ENCODE measurements at places on chromosomes 16 and 17. TPM values are rescaled to one million over a fixed set of nuclear protein-coding genes. Genes with fewer than 3 reads are reported as not detected.

The RGS9 gene
- total RNA-seq: 0.21 TPM

The CES4A gene
- total RNA-seq: 0.11 TPM

DNA sequence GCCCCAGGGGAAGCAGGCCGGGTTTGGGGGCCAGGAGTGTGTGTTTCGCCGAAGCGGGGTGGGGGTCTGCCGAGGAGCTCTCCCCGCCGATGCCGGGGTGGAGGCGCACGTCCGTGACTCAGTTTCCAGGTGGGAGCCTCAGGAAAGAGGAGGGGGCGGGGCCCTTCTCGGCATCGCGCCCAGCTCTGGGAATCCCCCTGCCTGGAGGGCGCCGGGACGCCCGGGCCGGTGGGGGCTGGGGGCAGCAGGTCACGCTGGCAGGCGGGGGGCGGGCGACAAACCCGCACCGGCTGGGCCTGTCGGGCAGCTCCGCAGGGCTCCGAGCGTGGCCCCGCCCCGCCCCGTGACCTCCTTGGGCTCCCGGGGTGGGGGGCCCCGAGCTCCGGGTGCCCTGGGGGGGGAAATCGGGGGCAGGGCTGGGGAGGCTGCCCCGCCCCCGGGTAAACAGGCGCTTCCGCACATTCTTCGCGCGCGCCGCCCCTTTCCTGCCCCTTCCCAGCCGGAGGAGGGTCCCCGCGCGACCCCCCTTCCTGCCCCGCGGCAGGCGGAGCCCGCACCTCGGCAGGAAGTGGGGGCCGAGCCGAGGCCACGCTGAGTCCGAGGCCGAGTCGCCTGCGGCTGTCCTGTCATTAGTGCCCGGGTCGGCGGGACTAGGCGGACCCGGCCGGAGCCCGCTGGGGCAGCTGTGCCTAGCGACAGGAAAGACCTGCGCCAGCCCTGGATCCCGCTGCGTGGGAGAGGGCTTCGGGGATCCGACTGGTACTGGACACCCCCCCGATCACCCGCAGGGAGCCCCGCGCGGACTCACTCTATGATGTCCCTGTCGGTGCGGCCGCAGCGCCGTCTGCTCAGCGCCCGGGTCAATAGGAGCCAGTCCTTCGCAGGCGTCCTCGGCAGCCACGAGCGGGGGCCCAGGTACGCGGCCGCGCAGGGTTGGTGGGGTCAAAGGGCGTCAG, 9.3 kb downstream of the RIPOR1 start:
- H3K27ac ChIP-seq: peak overlapping the region; percentile 77
- peaks cover 16% of the 10 kb centered on the region for H3K4me1 ChIP-seq
- H3K36me3 ChIP-seq: peaks cover 40% of the 10 kb centered on the region
- H3K27me3 ChIP-seq: no peaks in the 10 kb centered on the region
- peak overlapping the region; percentile 90 for H3K4me3 ChIP-seq

DNA sequence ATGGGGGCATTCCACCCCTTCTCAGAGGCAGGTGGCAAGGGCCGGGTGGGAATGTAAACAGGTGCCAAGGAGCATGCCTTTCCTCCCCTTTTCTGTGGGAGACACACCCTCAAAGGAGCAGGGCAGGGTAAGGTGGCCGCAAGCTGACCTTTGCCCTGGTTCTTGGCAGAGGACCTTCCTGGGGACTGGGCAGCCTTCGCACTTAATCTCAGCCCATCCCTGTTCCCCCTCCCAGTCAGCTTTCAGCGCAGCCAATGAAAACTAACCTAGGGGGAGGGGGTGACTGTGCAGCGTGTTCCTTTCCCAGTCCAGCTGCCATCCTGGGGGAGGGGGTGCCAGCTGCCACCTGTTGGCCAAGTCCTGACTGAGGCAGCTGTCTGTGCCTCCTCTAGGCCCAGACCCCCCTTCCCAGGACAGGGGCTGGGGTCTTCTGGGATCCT, 2.8 kb downstream of the TRAF4 start:
- peak overlapping the region; percentile 98 for H3K27ac ChIP-seq
- H3K4me3 ChIP-seq: no peak overlapping the region
- no peaks in the 10 kb centered on the region for H3K27me3 ChIP-seq
- H3K4me1 ChIP-seq: peaks cover 15% of the 10 kb centered on the region
- peaks cover 18% of the 10 kb centered on the region for H3K36me3 ChIP-seq

DNA sequence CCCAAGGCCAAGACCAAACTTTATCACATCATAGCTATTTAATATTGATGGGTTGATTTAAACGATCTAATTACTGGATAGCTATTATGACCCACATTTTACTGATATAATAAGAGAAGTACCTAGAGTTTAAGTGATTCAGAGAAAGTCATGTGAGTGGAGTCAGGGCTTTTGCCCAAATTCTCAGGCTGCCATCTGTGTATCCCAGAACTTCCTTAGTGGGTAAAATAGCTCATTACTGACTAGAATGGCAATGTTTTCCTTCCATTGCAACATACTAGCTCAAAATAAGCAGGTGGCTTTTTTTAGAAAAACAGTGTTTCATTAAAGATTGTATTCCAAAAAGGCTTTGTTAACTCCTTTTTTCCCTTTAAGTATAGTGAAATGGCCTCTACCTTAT, 113.9 kb upstream of the MAF start:
- H3K4me1 ChIP-seq: peaks cover 27% of the 10 kb centered on the region
- peak; percentile 85 for DNase-seq
- H3K4me3 ChIP-seq: peak overlapping the region; percentile 20
- no peaks in the 10 kb centered on the region for H3K36me3 ChIP-seq
- peak overlapping the region; percentile 82 for H3K27ac ChIP-seq

GRCh38 chr16:83914091-83914710, 15.3 kb downstream of the MLYCD start:
- H3K27me3 ChIP-seq: no peaks in the 10 kb centered on the region
- H3K36me3 ChIP-seq: peaks cover 96% of the 10 kb centered on the region
- no peak for DNase-seq
- H3K4me1 ChIP-seq: no peaks in the 10 kb centered on the region
- H3K27ac ChIP-seq: no peak overlapping the region

The SPN gene
- 10.3 TPM for total RNA-seq

GRCh38 chr17:56681561-56682266, 88.2 kb downstream of the NOG start:
- H3K27ac ChIP-seq: no peak overlapping the region
- H3K27me3 ChIP-seq: peaks cover 5% of the 10 kb centered on the region
- H3K4me1 ChIP-seq: no peaks in the 10 kb centered on the region
- no peaks in the 10 kb centered on the region for H3K36me3 ChIP-seq
- no peak for DNase-seq
- H3K4me3 ChIP-seq: no peak overlapping the region

The CNGB1 gene
- total RNA-seq: not detected

GRCh38 chr17:81831957-81832607, 1.0 kb downstream of the MCRIP1 start:
- peak; percentile 71 for DNase-seq
- peak overlapping the region; percentile 92 for H3K4me3 ChIP-seq
- H3K27me3 ChIP-seq: no peaks in the 10 kb centered on the region
- H3K4me1 ChIP-seq: peaks cover 22% of the 10 kb centered on the region
- H3K36me3 ChIP-seq: no peaks in the 10 kb centered on the region

DNA sequence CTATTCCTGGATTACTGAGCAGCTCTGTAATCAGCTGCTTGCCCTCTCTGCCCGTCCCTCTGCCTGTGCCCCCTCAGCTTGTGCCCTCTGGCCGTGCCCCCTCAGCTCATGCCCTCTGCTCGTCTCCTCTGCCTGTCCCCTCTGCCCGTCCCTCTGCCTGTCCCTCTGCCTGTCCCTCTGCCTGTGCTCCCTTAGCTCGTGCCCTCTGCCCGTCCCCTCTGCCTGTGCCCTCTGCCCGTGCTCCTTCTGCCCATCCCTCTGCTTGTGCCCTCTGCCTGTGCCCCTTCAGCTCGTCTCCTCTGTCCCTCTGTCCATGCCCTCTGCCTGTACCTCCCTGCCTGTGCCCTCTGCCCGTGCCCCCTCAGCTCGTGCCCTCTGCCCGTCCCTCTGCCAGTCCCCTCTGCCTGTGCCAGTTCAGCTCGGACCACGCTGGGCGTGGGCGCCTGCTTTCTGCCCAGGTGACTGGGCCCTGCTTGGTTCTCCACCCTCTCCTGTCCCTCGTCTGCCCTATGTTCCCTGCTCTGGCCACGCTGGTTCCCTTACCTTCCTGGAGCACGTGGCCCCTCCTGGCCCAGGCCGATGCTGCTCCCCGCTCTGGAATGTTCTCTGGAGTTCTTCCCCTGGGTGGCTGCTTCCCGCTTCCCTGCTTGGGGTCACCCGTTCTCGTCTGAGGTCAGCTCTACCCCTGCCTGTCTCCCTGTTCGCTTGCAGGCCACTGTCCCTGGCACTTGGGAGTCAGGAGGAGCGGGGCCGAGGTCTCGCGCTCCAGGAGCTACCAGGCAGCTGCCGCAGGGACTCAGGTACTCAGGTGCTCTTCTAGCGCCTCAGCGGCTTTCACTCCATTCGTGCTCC, 63.9 kb downstream of the BANP start:
- DNase-seq: no peak
- H3K4me1 ChIP-seq: no peaks in the 10 kb centered on the region
- no peak overlapping the region for H3K4me3 ChIP-seq

DNA sequence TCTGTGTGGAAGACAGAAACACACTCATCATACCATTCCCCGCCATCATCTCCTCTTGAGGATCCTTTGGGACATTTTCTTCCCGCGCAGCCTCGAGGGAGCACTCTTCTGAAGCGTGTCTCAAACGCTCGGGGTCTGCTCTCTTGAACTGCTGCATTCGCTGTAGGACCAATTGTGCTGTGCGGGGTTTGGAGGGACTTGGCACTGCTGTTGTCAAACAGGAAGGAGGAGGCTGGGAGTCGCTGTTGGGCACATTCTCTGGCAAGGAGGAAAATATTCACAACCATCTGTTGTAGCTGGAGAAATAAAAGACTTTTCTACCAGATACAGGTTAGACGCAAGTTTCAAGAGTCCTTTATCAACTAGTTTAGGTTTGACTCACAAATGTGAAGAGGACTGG, 5.0 kb downstream of the SLX4 start:
- H3K27me3 ChIP-seq: no peaks in the 10 kb centered on the region
- no peak overlapping the region for H3K27ac ChIP-seq
- peaks cover 2% of the 10 kb centered on the region for H3K4me1 ChIP-seq
- no peak for DNase-seq
- no peak overlapping the region for H3K4me3 ChIP-seq

The GPRC5C gene
- total RNA-seq: 29.1 TPM

DNA sequence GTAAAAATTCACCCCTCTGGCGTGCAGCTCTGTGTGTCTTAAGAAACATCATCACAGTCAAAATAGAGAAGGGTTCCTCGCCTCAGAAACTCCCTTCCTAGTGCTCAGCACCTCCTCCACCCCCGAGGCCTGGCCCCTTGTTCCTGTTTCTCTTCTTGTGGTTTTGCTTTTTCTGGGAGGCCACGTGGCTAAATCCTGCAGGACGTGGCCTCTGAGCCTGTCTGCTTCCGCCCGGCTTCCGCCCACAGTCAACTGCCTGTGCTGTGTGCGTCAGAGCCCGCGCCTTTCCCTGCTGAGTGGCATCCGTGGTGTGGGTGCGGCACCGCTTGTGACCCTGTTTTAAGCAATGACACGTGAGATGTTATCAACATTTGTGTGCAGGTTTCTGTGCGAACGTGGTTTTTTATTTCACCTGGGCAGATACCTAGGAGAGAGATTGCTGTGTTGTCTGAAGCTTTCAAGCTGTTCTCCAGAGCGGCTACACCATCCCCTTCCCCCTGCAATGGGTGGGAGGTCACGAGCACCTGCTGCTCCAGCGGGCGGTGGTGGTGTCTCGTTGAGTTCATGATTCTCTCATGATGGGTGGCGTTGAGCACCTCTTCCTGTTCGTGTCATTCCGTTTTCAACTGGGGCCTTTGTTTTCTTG, 21.7 kb downstream of the ACSF3 start:
- peak; percentile 72 for DNase-seq
- no peak overlapping the region for H3K4me3 ChIP-seq
- no peaks in the 10 kb centered on the region for H3K27me3 ChIP-seq
- H3K4me1 ChIP-seq: no peaks in the 10 kb centered on the region

The PAM16 gene
- 26.6 TPM for total RNA-seq

The OR3A2 gene
- total RNA-seq: not detected

DNA sequence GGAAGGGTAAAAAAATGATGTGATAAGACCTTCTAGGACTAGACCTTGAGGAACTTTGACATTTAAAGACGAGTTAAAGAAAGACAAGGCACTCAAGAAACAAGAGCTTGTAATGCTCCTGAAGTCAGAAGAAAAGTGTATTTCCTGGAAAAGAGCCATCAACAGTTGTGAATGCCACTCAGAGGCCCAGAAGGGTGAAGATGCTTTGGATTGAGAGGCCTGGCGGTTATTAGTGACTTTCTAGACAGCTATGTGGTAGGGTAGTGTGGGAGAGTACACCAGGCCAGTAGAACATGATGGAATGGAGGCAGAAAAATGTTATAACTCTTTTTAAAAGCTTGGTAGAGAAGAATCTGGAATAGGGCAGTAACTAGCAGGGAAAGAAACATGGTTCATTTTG, 34.1 kb upstream of the ANKFN1 start:
- DNase-seq: no peak
- H3K36me3 ChIP-seq: no peaks in the 10 kb centered on the region
- H3K4me1 ChIP-seq: no peaks in the 10 kb centered on the region
- no peak overlapping the region for H3K27ac ChIP-seq

The PRSS22 gene
- not detected for total RNA-seq

DNA sequence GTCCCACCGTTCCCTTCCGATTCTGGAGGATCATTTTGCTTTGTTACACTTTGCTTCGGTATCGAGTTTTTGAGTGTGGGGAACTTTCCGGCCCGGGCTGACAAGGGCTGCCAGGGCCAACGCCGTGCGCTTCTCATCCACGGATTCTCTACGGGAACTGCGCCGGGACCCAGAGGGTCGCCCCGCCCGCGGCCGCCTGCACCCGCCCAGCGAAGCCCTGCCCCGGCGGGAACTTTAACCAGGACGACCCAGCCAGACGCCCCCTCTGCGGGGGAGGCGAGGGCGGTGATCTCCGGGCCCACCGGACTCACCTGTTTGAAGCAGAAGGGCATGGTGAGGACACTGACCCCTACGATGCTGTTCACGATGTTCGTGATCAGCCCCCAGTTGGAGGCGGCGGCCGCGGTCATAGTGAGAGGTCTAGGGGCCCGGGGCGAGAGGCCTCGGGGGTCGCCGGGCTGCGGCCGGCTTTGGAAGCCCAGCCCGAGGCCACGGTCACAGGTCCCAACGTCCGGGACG, 536 bp downstream of the SLC38A10 start:
- no peak for DNase-seq
- H3K27me3 ChIP-seq: no peaks in the 10 kb centered on the region
- peak overlapping the region; percentile 88 for H3K27ac ChIP-seq
- H3K36me3 ChIP-seq: peaks cover 5% of the 10 kb centered on the region
- H3K4me1 ChIP-seq: peaks cover 12% of the 10 kb centered on the region

GRCh38 chr16:56450275-56450985, 702 bp downstream of the NUDT21 start:
- peaks cover 23% of the 10 kb centered on the region for H3K4me1 ChIP-seq
- H3K4me3 ChIP-seq: peak overlapping the region; percentile 90
- peak overlapping the region; percentile 84 for H3K27ac ChIP-seq
- DNase-seq: no peak
- H3K36me3 ChIP-seq: peaks cover 32% of the 10 kb centered on the region
- no peaks in the 10 kb centered on the region for H3K27me3 ChIP-seq

The NPIPB9 gene
- not detected for total RNA-seq

GRCh38 chr16:66007717-66008116, 358.8 kb upstream of the CDH5 start:
- DNase-seq: no peak
- H3K36me3 ChIP-seq: no peaks in the 10 kb centered on the region
- H3K4me3 ChIP-seq: no peak overlapping the region
- no peaks in the 10 kb centered on the region for H3K27me3 ChIP-seq
- no peak overlapping the region for H3K27ac ChIP-seq
- no peaks in the 10 kb centered on the region for H3K4me1 ChIP-seq

GRCh38 chr16:14497245-14498082, 132.6 kb downstream of the PARN start:
- H3K36me3 ChIP-seq: no peaks in the 10 kb centered on the region
- H3K4me1 ChIP-seq: peaks cover 27% of the 10 kb centered on the region
- DNase-seq: no peak
- H3K4me3 ChIP-seq: no peak overlapping the region
- H3K27ac ChIP-seq: no peak overlapping the region

GRCh38 chr16:4375717-4376116, 4.1 kb downstream of the VASN start:
- no peaks in the 10 kb centered on the region for H3K27me3 ChIP-seq
- peak overlapping the region; percentile 64 for H3K4me3 ChIP-seq
- no peak for DNase-seq

All from ascending aorta (tissue), 2 donors.